ENCODE measurements at places on chromosomes 4 and X.

GRCh38 chr4:147942729-147943128 is 210.8 kb downstream of the ARHGAP10 start:
- no peak for DNase-seq

DNA sequence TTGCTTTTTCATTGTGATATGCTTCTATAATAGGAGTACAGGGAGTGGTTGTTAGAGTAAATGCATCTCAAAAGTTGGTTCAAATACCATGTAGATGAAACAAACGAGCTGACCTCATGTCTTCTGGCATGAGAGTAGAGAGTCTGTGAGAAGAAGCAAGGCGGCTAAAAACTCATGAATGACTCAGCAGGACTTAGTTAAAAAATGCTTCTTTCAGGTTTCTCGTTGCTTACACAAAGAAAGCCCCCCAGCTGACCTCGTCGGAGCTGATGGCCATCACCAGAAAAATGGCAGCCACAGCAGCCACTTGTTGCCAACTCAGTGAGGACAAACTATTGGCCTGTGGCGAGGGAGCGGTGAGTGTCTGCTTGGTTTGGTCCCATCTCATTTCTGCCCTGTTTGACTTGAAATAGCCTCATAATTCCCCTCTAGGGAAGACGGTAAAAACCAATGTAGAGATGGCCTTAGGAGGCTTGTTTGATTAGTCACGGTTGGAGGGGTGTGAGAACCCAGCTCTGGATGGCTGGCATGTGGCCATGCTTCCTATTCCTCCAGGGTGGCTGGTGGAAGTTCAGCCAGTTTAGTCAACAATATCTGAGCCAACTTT is 14.5 kb downstream of the AFP start:
- no peak for DNase-seq

GRCh38 chr4:67437974-67438713 is 107.2 kb downstream of the CENPC start:
- no peak for DNase-seq

DNA sequence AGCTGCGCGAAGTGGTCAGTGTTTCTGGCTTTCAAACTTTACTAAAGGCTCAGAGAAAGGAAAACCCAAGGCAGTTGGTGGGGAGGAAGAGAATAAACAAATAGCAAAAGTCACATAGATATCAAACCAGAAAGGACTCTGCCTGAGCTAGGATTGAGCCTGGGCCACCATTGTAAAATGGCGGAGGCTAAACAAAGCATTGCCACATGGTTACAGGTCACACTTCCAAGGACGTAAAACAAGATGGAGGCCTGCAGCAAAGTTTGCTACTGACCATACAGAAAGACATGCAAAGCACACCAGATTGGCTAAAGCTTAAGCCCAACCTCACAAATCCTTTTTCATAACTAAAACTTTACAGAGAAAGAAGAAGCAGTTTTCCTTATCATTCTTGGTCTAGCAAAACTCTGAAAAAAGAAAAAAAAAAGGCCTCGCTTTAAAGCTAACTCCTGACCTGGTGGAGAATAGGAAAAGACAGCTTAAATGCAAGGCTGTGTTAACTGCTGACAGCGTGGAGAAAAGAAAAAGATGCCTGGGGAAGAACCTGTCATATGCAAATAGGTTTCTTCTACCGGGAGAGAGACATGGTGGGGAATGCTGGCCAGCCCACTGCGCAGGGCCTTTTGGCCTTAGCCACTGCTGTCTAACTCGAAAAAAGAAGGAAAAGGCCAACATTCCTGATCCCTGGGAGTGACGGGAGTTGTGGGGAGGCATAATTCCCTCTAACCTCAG is 81.8 kb upstream of the SMARCA5 start:
- no peak for DNase-seq
